Fibroblast of pulmonary artery (primary cell): ENCODE measurements at places on chromosomes 12 and 14.

GRCh38 chr12:109864916-109865315 lies 15.4 kb downstream of the GLTP start:
- DNase-seq = no peak

DNA sequence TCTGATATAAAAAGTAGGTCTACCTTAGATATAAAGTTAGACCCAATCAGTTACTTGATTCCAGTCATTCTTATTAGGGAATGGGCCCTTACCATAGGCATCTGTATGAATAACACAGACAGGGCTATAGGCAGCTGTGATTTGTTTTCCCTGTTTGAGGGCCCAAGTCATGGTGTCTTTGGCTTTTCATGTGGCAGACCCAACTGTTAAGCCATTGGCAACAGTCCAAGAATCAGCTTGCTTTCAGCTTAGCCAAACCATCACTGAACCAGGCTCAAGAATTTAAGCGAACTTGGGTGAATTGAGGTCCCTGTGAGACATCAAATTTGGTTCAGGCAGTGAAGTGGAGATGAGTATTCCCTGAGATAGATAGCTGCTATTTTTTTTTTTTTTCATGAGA lies 111.2 kb downstream of the LRRIQ1 start:
- no peak for DNase-seq

GRCh38 chr12:90295858-90296257 lies 587.2 kb upstream of the ATP2B1 start:
- DNase-seq = no peak

GRCh38 chr12:103520686-103521215 lies 25.0 kb upstream of the C12orf42 start:
- DNase-seq = no peak

DNA sequence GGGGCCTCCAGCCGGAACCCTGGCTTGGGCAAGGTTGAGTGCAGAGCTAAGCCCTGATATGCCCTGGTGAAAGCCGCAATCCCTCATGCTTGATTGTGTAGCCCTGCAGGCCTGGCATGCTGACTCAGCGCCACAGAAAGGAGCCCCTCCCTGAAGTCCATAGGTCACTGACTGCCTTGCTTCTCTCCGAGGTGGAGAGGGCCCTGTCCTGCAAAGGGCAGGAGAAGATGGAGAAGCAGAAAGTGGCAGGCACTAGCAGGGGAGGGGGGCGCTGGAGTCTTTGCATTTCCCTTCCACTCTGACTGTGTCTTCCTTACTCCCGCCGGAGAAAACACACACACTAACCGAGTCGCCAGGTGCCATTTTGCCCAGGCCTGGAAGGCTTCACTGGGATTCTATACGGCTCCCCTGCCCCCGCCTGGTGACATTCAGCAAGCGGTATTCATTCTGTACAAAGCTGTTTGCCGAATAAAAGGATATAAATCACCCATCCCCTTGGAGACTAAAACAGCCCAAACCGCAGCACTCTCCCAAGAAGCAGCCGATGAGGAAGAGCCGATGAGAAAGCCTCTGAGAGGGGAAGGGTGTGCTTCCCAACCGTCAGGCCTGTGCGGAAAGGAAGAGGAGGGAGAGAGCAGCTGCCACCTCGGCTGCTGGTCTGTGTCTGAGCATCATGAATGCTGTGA lies 69.8 kb downstream of the SLC6A12 start:
- no peak for DNase-seq

DNA sequence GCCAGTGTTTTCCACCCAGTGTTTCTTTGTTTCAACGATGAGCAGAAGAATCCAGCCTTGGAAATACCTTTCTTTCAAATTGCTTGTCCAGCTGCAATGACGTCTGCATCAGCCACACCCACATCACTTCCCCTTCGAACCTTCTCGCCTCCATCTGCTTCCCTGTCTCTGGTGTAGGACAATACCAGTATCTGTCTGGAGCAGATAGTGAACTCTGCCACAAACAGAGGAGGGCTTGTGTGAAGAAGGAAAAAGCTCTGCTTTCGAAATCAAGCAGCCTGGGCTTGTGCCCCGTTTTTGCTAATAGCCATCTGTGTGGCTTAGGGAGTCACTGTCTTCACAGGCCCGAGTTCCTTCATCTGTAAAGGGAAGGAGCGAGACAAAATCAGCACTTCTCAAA lies 415.4 kb downstream of the ZFP36L1 start:
- peak; percentile 71 for DNase-seq

GRCh38 chr12:101086490-101087135 lies 123.4 kb downstream of the SLC5A8 start:
- DNase-seq = peak; percentile 51

DNA sequence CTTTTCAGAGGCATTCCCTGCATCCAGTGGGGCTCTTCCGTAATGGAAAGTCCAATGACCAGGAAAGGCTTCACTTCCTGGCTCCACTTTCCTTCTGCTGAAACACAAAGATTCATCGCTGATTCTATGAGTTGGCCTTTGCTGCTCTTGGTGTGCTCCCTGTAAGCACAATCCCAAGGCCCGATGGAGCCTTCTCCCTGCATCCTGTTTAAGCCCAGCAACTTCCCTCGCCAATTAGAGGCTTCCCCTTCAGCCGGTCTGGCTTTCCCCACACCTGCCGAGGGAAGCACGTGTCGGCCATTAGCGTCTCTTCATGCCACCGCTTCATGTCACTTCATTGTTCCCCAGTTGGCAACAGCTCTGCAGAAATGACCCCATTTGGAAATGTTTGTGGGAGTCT lies 693.9 kb downstream of the MED13L start:
- no peak for DNase-seq

DNA sequence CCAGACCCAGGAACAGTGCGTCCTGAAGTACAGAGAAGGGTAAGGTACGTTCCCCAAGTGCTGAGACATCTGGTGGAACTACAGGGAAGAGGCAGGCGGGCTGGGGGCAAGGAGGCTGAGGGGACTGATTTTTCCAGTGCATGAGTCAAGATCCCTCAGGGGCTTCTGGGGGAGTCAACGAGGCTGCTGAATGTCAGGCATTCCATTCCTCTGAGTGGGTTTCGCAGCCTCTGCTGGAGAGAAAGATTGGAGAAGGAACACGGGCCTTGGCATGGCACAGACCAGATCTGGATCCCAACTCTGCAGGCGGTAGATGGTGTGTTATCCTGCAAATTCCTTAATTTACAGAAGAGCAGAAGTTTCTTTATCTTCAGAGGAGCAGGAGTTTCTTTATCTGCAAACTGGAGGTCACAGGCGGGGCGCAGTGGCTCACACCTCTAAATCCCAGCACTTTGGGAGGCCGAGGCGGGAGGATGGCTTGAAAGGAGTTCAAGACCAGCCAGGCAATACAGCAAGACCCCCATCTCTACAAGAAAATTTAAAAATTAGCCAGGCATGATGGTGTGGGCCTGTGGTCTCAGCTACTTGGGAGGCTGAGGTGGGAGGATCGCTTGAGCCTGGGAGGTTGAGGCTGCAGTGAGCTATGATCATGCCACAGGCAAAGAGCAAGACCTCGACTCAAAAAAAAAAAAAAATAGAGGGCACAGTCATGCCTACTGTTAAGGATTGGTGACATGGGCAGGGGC lies 132.6 kb upstream of the MAP1LC3B2 start:
- peak; percentile 98 for DNase-seq

DNA sequence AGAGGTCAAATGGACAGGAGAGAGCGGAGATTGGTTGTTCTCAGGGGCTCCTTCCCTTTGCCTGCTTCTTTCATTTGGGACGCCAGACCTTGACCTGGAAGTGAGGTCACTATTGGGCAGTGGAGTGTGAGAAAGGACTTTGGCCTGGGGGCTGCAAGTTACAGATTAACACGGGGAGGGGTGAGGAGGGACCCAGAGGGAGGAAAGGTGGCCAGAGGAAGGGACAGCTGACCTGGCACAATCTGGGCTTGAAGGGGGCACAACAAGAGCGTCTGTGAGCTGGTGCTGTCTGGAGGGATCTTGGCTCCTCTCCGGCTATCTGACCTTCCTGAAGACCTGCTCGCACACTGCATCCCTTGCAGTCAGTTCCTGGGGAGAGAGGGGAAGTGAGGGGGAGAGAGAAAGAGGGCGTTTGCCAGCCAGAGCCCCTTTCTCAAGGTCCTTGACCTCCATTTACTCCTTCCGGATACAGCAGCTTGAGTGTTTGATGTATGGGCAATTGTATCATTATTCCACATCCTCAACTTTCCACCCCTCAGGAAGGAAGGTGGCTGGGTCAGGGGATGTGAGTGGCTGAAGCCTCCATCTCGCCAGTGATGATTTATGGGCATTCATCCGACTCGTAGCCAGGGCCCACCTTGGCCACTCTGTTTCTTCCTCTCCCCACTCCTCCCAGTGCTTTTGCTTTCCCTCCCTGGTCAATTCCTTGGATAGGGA lies 4.7 kb downstream of the RBP5 start:
- DNase-seq = no peak

DNA sequence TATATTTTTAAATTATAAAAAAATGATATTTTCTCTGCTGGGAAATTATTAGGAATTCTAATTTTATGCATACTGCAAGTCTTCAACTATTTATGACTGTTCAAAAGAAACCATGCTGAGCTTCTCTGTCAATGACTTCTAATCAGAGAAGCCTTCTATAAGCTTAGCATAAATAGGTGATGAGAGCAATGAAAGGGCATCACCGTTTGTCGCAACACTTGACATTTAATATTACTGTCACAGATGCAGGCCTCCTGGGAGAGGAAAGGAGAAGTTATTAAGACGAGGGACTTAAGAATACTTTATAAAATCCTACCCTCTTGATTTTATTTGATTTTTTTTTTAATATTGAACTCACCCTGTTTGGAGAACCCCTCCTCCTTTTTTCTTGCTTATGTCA lies 69.8 kb downstream of the CAPZA3 start:
- DNase-seq = no peak

DNA sequence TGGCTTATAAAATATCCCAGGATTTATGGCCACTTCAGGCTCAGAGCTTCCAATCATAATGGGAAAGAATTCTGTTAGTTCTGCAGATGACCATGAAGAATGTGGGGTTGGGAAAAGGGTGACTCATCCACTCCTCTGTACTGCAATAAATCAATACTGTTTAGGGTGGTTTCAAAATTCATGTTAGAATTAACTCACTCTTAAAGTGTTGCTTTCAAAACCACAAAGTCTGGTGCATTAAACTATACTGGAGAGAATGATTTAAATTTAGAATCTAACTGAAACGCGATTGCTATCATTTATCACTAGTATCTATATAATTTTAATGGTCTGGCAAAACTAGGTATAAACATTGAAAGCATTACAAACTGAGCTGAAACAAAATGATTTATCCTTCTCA lies 798 bp downstream of the CCDC198 start:
- DNase-seq = peak; percentile 41

DNA sequence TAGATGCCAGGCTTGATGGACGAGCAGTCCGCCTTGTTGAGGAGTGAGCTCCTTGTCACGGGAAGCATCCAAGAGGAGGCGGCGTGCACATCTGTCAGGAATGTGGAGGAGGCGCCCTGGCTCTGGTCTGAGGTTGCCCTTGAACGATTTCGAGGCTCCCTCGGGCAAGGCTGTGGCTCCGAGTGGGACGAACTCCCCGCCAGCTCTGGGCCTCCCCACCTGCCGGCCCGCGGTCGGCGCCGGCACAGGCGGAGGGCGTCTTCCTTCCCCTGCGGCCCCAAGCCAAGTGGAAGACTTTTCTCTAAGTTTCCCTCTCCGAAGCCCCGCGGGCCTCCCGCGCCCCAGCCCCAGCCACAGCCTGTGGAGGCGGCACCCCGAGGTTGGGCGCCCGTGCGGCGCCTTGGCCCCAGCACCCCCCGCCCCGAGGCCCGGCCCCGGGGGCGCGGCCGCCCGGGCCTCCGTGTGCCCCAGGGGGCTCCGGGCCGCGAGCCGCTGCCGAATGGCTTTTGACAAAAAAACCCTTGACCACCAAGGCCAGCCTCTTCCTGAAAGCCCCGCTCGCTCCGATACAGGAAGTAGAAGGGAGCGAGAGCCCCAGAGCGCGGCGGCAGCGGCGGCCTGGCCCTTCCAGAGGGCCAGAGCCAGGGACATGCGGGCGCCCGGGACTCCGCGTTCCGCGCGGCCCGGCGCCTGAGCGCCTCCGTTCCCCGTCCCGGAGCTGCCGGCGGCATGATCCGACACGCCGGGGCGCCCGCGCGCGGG lies at the start of gene RIN3:
Gene RIN3 (plus strand): TSS at position 578 of the 762 bp plus-strand sequence. CDS start 152 bp downstream, at position 730.
- DNase-seq = peak; percentile 64

GRCh38 chr12:120148011-120148410 lies 31.5 kb upstream of the RAB35 start:
- DNase-seq = no peak

DNA sequence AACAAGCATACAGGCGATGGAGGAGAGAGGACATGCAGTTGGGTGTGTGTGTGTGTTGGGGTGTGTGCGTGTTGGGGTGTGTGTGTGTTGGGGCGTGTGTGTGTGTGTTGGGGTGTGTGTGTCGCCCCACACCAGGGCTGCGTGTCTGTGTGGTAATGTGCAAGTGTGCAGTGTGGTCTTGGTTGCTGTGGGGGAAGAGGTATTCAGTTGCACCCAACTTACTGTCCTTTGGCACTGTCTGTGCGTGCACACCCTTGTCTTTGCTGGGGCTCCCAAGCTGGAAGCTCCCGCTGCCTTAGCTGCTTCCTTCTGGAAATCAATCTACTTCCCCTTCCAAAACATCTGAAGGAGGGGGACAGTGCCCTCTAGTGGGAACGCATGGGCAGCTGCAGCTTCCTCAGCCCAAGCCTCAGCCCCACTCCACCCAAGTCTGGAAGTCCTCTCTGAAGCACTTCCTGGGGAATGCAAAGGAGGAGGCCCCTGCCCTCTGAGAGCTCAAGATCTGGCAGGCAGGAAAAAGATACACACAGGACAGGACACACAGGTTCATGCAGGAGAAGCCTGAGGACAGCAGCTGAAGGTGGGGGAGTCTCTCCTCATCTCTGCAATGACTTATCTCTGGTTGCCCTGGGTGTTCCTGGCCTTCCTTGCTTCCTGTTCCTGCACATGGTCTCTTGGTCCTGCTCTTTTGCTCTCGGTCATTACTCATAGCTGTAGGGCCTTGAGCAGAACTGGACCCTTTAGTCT lies 13.1 kb downstream of the ASIC1 start:
- peak; percentile 92 for DNase-seq
